ENCODE measurements at places on chromosomes 5 and 9.

DNA sequence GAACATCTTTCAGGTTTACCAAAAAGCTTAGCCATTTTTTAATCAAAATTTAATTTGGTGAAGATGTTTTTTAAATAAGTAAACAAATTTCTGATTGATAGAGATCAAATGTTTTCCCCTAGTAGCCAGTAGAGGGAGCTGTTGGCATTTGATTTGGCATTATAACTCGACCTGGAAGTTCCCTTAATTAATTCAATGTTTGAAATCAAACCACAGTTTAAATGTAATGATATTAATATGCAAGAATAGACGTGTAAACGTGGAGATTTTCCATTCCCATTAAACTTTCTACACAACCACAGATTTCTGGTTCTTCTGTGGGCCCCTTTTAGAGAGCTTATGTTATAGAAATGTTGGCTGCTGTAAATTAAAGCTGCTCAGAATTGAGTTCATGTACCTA is 148.1 kb upstream of the MPDZ start:
- DNase-seq, result no peak

DNA sequence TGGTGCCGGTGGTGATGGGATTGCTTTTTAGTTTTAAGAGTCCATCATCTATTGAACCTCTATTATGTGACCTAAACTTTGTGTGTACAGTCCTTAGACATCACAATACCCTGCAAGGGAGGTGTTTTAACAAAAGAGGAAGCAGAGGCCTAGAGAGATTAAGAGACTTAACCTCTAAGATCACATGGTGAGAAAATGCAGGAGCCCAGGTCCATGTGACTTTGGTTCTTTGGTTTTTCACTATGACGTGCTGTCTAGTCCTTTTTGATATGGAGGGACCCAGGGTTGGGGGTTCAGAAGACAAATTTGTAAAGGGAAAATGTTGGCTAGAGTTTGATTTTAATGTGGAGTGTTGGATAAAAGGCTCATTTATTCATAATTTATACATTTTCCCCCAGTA is 34.1 kb upstream of the TRMT10B start:
- DNase-seq, result no peak

- no peak for DNase-seq
Measured at GRCh38 chr5:168364750-168365550, 73.5 kb downstream of the WWC1 start.

DNA sequence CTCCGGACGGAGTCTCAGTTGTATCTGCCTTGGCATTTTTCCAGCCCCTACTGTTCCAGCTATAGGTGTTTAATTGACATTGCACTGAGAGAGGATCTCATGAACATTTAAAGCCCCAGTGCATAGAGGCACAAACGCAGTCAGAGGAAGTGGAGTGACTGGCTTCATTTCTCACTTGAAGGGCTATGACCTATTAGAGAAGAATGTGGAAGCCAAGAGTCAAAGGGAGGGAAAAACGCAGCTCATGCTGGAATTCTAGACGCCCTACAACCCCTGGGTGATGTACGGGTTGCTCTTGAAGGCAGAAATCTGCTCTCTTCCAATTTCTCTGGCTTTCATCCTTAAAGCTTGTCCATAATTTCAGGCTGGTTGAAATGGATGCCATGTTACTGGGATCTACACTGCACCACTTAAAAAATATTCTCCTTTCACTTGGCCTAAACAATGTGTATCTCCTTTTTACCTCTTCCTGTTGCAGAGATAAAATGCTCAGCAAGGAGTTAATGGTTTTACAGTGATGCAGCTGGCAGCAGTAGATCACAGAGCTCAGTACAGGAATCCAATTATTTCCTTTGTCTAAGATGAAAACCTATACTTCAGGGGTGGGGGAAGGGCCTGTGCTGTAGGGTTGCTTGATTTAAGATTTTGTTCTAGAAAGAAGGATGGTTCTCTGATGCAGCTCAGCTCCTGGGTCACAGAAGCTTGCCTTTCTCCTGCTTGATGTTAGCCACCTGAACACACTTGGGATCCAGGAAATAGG is 61.8 kb upstream of the MAMDC2 start:
- no peak for DNase-seq

- DNase-seq, result no peak
Measured at GRCh38 chr5:161421067-161421466, 125.5 kb downstream of the GABRB2 start.

- no peak for DNase-seq
Measured at GRCh38 chr5:170525470-170526211, 21.8 kb downstream of the KCNIP1 start.

DNA sequence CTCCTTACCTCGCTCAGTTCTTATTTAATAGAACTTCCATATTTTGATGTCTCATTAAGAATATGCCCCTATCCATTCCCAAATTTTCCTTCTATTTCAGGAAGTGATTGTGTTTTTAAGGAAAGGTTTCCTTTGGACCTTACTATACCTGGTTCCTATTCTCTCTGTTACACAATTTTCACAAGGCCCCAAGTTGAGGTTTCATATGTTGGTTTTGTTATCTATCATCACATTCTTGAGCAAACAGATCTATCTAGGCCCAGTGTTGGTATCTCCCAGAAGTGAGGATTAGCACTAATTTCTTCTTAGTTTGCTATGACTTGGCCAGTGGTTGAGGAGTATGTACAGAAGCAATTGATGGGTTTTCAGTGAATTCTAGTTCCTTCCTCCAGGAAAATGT is 41.5 kb downstream of the ALG2 start:
- no peak for DNase-seq

DNA sequence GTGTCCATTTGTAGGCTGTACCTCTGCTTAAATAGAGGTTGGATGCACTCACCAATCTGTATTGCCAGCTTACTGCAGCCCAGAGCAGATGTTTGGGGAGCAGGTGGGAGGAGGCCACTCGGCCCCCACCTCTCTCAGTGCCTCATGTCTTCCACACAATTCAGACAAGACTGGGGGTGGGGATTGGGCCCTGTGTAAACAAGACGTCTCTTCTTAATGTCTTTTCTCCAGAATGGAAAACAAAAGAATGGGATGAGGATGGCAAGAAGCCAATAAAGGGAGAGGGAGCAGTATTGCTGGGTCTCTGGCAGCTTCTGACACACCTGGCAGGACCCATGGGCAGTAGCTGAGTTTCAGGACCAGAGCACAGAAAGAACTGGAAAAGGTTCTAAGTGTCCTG is 64.9 kb downstream of the SIL1 start:
- no peak for DNase-seq

- DNase-seq, result no peak
Measured at GRCh38 chr5:9187614-9188013, 358.3 kb downstream of the SEMA5A start.

GRCh38 chr5:11222169-11222568 is 461.1 kb upstream of the DAP start:
- DNase-seq, result no peak

GRCh38 chr9:34592895-34593601 is 3.5 kb upstream of the CNTFR start:
- no peak for DNase-seq

- no peak for DNase-seq
Measured at GRCh38 chr5:69129413-69129812, 35.6 kb downstream of the SLC30A5 start.

DNA sequence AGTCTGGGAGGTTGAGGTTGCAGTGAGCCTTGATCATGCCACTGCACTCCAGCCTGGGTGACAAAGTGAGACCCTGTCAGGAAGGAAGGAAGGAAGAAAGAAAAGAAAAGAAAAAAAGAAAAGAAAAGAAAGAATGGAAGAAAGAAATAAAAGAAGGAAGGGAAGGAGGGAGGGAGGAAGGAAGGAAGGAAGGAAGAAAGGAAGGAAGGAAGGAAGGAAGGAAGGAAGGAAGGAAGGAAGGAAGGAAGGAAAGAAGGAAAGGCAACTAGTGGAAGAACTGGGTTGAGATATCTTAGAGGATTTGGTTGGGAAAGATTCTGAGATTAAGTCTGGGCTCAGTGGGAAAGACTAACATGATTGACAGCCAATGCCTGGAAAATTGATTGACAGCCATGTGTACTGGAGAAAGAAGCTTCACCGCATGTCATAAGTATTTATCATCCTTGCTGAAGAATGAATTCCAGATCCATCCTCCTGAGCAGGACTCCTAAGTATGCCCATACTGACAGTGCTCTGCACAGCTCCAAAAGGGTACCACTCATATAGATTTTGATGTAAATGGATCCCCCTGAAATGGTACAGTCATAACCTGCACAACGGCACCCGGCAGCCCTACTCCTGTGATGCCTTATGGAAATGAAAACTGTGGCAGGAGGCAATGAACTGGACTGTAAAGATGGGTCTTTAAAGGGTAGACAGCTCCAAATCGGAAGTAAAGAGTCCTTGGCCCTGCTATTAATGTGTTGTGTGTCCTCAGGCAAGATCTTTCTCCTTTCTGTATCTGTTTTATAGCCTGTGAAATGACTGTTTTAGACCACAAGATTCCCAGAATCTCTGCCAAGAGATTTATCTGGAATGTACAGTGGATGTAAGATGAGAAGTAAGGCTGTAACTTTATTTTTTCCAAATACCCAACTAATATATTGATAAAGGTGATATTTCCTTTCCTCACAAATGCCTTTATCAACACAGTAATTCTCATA is 16.9 kb upstream of the ADRA1B start:
- no peak for DNase-seq

- no peak for DNase-seq
Measured at GRCh38 chr5:90641528-90641927, 82.9 kb downstream of the ADGRV1 start.

DNA sequence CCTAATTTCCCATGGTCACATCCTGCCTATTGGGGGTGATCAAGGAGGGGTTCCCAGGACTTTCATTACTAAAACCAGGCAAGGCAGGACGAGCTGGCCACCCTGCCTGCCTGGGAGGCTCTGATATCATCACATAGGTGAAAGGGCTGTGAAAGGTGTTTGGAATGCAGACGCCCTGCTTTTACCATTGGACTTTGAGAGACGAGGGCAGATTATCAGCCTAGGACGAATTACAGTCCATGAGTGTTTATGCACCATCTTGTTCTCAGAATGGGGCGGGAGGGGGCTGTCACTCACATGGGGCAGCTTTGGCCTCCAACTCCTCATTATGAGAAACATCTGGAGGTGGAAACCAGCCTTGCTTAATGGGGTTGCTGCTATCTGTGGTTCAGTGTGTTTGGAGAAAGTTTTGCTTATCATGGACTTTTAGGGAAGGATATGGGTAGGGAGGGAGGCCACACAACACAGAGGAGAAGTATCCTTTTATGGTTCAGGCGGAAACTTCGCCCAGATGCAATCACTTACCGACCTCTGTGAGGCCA is 69.8 kb upstream of the UBTD2 start:
- DNase-seq, result no peak

- DNase-seq, result no peak
Measured at GRCh38 chr5:94849821-94850736, 231.6 kb downstream of the SLF1 start.
